ENCODE measurements at places on chromosomes 12 and 14. TPM values are rescaled to one million over a fixed set of nuclear protein-coding genes. Genes with fewer than 3 reads are reported as not detected.

DNA sequence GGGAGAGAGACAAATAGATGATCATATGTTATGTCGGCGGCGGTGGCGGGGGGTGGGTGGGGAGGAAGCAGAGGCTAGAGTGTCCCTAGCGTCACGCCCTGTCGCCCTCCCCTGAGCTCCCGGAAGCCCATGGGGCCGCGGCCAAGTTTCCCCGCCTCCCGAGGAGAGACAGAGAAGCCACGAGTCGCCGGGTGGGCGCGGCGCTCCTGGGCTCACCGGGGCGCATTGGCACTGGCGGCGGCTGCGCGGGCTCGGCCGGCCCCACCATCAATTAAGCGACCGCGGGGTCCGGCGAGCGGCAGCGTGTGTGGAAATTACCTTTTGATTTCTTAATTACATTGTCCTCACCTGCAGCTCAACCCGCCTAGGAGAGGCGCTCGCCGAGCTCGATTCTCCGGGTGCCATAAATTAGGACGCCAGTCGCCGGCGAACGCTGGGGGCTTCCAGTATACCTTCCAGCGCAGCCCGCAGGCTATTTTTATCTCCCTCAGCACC is 119.9 kb upstream of the LHX5 start:
- peak; percentile 71 for DNase-seq
- H3K4me1 ChIP-seq: peaks cover 28% of the 10 kb centered on the region
- no peak overlapping the region for H3K27ac ChIP-seq
- H3K27me3 ChIP-seq: peaks cover 21% of the 10 kb centered on the region
- H3K4me3 ChIP-seq: peak overlapping the region; percentile 62

- no peaks in the 10 kb centered on the region for H3K27me3 ChIP-seq
- peak; percentile 80 for DNase-seq
- H3K4me1 ChIP-seq: no peaks in the 10 kb centered on the region
Measured at GRCh38 chr12:67943141-67943892, 45.9 kb upstream of the IFNG-AS1 start.

DNA sequence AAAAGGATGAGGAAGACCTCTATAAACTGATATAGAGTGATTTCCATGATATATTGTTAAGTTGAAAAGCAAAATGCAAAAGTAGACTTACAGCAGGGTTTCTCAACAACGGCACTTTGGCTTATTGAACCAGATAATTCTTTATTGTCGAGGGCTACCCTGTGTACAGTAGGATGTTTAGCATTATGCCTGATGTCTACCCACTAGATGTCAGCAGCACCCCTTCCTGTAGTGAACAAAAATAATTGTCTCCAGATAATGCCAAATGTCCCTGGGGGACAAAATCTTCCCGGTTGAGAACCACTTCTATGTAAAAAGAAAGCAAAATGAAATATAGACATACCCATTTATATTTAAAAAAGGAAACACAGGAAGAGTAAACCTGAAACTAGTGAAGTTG is 32.4 kb downstream of the ABCD2 start:
- no peaks in the 10 kb centered on the region for H3K27me3 ChIP-seq
- no peak overlapping the region for H3K27ac ChIP-seq
- H3K4me1 ChIP-seq: no peaks in the 10 kb centered on the region
- H3K4me3 ChIP-seq: no peak overlapping the region

Gene NACA
- 1,279 TPM for total RNA-seq

Gene A2M
- not detected for total RNA-seq

GRCh38 chr12:51465491-51465890 is 40.9 kb downstream of the SLC4A8 start:
- DNase-seq: no peak
- no peak overlapping the region for H3K27ac ChIP-seq
- no peaks in the 10 kb centered on the region for H3K4me1 ChIP-seq
- peaks cover 8% of the 10 kb centered on the region for H3K36me3 ChIP-seq
- H3K27me3 ChIP-seq: no peaks in the 10 kb centered on the region

GRCh38 chr14:99512110-99512449 is 30.9 kb downstream of the CCNK start:
- H3K4me1 ChIP-seq: peaks cover 6% of the 10 kb centered on the region
- H3K27ac ChIP-seq: no peak overlapping the region
- H3K36me3 ChIP-seq: peaks cover 8% of the 10 kb centered on the region
- H3K27me3 ChIP-seq: no peaks in the 10 kb centered on the region
- DNase-seq: no peak

DNA sequence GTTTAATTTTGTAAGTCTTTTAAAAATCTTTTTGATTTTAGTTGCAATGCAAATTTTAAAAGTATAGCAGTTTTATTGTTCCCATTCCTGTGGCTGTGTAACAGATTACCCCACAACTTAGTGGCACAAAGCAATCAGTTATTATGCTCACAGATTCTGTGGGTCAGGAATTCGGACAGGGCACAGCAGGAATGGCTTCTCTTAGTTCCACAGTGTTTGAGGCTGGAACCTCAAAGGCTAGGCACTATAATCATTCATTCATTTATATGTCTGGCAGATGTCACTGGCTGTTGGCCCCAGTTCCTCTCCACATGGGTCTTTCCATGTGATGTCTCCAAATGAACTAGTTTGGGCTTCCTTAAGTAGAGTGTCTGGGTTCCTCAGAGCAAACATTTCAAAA is 193.3 kb downstream of the RAD51B start:
- no peak overlapping the region for H3K27ac ChIP-seq
- DNase-seq: no peak
- no peaks in the 10 kb centered on the region for H3K36me3 ChIP-seq
- no peak overlapping the region for H3K4me3 ChIP-seq
- H3K4me1 ChIP-seq: no peaks in the 10 kb centered on the region
- no peaks in the 10 kb centered on the region for H3K27me3 ChIP-seq

Gene OR6C68
- total RNA-seq: not detected
